Transverse colon (tissue), 4 donors: ENCODE measurements at places on chromosomes 7 and 10.

- peak; percentile 48 for DNase-seq
Measured at GRCh38 chr7:92835851-92836488, 403 bp downstream of the CDK6 start.

- no peak for DNase-seq
Measured at GRCh38 chr10:47094126-47094525, 182.9 kb downstream of the PTPN20 start.

GRCh38 chr10:71779641-71780040, 6.3 kb upstream of the VSIR start:
- DNase-seq = no peak

DNA sequence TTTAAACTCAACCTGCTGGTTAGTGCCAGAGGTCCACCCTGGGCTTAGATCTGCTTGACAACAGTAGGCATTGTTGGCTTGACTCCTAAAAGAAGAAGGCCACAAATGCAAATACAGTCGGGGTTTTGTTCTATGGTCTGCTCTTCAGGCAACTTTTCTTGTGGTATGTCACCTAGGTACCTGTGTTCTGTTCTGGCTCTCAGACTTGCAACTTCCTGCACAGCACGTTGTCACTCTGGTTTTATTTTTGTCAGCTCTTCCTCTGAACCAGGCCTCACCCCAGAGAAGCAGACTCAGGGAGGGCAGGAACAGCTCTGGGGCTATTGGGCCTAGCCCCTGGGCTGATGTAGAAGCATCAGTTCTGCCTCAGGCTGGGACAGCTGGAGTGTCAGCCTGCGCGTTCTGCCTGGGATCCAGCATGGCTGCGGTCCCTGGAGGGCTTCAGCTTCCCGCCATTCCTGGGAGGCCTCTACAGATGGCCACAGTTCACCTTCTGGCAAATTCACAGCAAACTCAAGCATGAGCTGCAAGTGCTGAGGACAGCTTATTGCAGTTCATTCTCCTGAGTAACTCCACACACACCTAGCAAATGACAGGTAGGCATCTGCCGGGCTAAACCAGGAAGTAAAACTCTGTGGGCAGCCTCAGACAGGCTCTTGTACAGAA, 11.0 kb upstream of the PDCD4 start:
- peak; percentile 52 for DNase-seq

GRCh38 chr10:44384601-44385025, 284 bp downstream of the CXCL12 start:
- no peak for DNase-seq

GRCh38 chr7:69748530-69748929, 150.3 kb downstream of the AUTS2 start:
- DNase-seq = no peak

DNA sequence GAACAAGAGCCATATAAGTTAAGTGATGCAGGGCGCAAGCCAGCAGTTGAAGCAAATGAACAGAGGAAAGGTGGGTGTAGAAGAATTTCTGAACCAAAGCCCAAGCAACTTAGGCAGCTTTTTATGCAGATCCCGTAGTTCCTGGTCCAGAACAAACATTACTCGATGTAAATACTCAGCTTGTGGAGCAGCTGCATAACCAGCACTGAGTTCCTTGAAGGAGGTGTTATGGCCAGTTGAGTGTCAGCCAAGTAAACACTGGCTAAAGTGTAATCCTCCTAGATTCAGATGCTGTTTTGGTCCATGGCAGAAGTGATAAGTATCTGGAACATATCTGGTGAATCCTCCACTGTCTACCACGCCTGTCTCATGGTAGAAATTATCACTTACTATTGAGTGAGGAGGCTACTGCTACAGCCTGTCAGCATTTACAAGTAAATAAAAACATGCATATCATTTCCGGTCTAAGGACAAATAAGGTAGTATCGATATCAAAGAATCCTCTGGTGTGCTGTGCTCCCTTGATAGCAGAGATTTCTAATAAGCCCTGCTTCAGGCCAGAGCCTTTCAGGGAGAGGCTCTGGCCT, 213.9 kb downstream of the DYNC1I1 start:
- no peak for DNase-seq

DNA sequence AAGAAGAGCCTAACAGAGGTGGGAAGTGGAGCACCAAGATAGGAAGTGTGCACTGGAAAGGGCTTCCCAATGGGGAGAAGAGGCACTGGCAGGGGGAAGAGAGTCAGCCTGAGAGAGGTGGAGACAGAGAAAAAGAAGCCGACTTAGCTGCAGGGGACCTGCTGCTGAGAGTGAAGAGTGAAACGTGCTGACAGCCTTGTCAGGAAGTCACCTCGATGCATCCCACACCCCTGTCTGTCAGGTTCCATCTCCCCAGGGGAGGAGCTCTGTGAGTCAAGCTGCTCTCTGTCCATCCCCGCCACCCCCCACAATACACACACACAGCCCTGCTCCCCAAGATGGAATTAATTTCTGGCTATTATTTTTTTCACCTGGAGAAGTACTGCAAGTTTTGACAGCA, 14.0 kb downstream of the KAZALD1 start:
- DNase-seq = no peak

- DNase-seq = no peak
Measured at GRCh38 chr10:116878123-116878522, 28.8 kb downstream of the ENO4 start.

DNA sequence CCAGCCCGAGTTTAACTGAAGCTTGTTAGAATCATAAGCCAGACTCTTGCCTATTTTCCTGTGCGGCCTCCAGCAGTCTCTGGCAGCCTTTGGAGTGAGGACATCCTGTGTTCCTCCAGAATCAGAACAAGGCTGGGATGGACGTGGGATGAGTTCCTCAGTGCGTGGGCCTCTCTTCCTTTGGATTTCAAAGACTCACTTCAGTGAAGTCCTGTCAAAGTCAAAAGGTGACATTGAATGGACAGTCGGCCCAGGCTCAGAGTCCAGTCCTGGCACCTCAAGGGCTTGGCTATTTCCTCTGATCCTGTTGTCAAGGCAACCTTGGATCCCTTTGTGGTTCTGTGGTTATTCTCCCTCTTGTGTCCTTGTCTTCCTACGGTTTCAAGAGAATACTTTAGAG, 21.4 kb upstream of the SMC3 start:
- no peak for DNase-seq

DNA sequence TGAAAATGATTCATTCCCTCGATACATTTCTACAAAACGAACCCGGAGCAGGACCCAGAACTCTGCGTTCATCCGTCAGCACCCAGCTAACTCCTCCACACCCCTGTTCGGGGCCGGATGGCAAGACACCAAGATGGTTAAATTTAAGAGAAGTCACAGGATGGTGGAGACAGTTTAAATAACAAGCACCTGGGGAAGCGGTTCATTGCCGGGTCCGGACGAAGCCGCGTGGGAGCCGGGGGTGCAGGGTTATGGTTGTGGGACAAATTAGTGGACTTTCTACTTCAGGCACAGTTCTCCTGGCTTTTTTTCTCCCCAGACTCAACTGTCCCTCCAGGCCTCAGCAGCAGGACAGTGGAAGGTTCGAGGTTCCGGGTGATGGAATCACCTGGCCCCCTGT, 45.4 kb downstream of the ASB13 start:
- DNase-seq = no peak

GRCh38 chr7:711093-711921, 15.2 kb upstream of the DNAAF5 start:
- DNase-seq = no peak

DNA sequence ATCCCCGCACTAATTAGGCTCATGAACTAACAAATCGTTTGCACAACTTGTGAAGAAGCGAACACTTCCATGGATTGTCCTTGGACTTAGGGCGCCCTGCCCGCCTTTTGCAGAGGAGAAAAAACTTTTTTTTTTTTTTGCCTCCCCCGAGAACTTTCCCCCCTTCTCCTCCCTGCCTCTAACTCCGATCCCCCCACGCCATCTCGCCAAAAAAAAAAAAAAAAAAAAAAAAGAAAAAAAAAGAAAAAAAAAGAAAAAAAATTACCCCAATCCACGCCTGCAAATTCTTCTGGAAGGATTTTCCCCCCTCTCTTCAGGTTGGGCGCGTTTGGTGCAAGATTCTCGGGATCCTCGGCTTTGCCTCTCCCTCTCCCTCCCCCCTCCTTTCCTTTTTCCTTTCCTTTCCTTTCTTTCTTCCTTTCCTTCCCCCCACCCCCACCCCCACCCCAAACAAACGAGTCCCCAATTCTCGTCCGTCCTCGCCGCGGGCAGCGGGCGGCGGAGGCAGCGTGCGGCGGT, at the start of gene EMX2:
Gene EMX2, plus strand, starts transcription at position 41 of the 519 bp plus-strand sequence. CDS start 522 bp downstream, outside the sequence.
- DNase-seq = no peak

GRCh38 chr10:56782503-56782902, 421.4 kb upstream of the ZWINT start:
- DNase-seq = no peak

DNA sequence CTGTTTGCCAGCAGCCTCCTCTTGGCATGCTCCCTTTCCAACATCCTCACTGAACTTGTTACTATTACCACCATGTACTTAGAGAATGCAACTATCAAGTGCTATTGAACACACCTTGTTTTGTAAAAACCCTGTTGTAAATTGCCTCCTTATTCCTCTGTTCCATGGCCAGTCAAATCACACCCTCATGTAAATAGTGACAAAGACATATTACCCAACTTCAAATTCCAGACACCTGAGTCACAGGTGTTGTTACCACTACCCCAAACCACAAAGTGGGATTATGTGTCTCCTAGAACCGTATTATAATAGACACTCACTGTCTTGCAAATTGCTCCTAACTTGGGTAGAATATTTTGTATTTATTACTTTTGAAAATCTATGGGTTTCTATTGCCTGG, 263.2 kb upstream of the C7orf33 start:
- no peak for DNase-seq

- DNase-seq = no peak
Measured at GRCh38 chr7:43004082-43004481, 71.9 kb downstream of the MRPL32 start.

GRCh38 chr10:60035984-60036383, 129.6 kb upstream of the CCDC6 start:
- no peak for DNase-seq

GRCh38 chr10:45253183-45253914, 62.1 kb downstream of the OR13A1 start:
- DNase-seq = no peak

GRCh38 chr7:55476852-55477780, 95.2 kb downstream of the VOPP1 start:
- DNase-seq = no peak

DNA sequence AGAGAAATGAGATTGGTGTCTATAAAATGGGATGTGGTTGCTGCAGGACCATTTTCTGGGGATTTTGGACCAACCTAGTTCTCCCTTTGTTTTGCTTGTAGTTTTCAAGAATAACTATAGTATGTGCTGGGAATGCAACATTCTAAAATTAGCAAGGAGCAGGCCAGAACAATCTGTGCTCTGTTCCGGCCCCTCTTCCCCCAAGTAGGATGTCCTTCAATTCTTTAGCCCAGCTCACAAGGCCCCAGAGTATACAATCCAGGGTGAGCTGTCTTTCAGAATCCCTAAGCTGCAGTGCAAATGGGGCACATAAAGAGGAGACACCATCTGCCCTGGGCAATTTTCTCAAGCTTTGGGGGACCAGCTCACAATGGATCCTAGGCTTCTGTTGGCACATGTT, 809.1 kb downstream of the TNS3 start:
- no peak for DNase-seq

GRCh38 chr10:78505657-78506056, 472.0 kb downstream of the RPS24 start:
- DNase-seq = no peak

- DNase-seq = no peak
Measured at GRCh38 chr7:104973909-104974415, 40.0 kb upstream of the KMT2E start.

- peak; percentile 27 for DNase-seq
Measured at GRCh38 chr10:127612-128432, 7.4 kb upstream of the ZMYND11 start.

DNA sequence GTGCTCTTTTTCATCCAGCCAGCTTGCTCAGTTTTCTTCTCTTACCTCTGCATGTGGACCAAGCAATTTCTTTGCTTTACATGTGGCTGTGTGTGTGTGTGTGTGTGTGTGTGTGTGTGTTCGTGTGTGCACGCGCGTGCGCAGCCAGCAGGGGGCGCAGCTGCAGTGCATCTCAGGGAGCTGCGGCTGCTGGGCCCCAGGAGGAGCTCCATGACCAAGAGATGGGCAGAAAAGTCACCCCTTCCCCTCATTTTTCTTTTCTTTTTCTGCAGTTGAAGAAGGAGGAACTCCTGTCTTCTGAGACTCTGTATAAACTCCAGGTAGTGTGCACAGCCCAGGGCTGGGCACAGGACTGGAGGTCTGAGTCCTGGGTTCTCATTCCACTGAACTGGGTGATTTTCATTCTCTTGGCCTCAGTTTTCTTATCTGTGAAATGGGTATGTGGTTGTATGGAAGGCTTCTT, 41.8 kb downstream of the BLNK start:
- peak; percentile 86 for DNase-seq

DNA sequence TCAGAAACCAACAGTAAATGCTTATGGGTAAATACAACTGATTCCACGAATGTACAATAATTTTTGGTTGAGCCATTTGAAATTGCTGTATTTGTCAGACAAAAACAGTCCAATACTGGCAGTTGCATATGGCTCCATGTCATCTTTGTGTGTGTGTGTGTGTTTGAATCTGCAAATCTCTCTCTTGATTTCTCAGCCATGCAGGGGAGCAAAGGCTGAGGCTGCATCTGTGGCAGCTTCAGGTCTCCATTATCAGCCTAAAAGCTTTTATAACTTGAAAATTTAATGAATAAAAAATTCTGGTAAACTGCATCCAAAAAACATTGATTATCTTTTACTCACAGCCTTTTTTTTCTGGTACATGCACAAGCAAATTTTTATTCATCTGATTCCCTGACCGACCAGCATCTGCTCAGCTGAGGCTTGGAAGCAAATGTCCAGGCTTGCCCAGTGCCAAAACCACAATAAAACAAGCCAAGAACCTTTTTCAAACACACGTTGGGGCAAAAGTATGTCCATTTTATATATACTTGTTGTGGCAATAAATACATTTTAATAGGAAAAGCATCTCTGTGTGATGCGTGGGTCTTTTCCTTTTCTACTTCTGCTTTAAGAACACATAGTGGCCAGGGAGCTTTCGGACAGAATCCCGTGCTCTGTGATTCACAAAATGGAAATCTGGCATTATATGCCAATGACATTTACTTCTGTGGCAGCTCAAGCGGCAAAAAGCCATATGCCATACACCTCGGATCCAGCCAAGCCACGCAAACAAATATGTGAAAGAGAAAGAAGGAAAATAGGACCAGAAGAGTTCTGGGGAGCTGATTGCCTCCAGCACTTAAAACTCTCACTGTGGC, 275.6 kb upstream of the AOAH start:
- no peak for DNase-seq

- peak; percentile 34 for DNase-seq
Measured at GRCh38 chr10:92688927-92689662, 660 bp upstream of the HHEX start.

- no peak for DNase-seq
Measured at GRCh38 chr10:31958856-31959255, 30.2 kb upstream of the ARHGAP12 start.

DNA sequence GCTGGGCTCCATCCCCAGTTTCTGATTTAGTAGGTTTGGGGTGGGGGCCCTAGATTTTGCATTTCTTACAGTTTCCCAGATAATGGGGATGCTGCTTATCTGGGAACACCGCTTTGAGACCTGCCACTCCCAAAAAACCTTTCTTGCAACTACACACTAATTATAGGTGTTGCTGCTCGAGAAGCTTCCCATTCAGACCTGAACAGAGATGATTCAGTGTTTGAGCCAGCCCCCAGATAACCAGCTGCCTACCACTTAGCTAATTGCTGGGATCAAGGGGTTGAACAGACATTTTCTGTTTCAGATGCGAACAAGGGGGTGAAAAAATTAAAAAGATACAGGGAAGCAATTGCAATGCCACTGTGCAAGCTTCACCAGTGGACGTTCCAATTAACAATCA, 448.5 kb downstream of the KCNMA1 start:
- no peak for DNase-seq
